GM13976 (cell line): ENCODE measurements at places on chromosomes 4 and X.

DNA sequence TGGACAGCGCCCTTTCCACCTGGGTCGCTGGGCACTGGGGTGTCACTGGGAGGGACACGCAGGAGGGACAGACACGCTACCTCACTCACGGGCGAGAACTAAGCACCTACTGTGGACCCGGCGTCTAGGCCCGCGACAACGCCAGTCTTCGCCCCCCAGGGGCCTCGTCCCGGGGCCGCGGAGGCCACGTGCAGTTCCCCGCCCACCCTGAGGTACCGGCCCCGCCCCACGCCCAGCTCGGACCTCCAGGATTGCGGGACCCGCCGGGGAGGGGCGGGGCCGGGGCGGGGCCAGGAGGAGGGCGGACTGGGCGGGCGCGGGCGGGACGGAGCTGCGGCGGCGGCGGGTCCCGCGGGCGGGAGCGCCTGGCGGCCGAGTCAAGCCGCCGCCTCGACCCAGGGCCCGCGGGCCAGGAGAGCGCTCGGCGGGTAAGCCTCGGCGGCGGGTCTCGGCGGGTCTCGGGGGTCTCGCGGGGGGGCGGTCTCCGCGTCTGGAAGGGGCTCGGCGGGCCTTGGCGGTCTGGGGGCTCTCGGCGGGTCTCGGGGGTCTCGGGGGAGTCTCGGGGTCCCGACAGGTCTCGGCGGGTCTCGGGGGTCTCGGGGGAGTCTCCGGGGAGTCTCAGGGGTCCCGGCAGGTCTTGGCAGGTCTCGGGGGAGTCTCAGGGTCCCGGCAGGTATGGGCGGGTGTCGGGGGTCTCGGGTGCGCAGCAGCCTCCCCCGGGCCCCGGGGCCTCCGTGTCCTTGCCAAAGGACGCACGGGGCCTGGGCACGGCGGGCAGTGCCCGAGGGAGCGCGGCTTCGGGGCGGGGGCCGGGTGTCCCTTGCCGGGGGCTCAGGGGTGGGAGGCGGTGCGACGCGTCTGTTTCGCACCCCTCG, at the start of gene SH3BP2:
SH3BP2 (plus strand) TSS at position 375 of the 875 bp plus-strand sequence. CDS start 27,533 bp downstream, outside the sequence.
- peak; percentile 91 for DNase-seq

DNA sequence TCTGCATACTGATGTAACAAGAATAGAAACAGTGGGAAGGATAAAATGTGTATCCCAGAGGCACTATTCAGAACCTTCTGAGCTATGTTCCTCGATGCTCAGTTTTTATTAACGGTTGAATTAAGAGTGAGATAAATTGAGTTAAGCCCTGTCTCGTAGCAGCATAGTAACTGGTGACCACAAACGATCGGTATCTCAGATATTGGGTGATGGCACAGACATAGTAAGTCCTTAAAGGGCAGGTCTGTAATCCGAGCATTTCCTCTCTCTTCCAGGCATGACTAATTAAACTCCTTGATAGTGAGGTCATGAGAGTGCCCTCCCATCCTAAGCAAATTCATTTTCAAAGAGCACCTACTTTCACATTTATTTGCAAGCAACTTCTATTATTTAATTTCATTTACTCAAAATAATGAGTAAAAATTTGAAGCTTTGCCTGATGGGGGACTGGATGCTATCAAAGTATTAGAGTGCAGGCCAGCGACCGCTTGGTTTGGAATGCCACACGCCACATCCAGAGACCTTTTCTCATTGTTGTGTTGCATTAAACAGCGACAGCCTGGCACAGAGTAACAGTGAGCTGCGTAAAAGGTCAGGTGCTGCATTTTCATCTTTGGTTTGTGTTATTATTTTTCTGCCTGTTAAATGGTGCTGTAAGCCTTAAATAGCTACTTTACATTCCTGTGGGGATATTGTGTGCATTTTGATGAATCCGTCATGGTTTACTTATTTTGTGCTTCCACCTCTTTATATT, 101.9 kb downstream of the PCDH7 start:
- DNase-seq: no peak

DNA sequence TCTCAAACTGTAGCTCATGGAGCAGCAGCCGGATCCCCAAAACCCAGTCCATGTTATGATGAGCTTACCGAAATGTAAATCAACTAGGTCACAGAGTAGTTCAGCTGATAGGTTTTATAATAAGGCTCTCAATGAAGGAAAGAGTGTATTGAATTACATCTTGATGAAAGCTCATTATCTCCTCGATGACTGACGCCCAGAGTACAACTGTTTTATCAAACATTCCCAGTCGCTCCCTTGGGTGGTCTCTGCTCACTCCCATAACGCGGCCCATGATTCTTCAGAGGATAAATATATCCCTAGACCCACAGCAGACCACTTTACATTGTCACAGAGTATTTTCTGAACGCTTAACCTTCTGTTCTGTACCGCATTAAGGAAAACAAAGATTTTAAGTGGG, 452.3 kb upstream of the GALNT7 start:
- DNase-seq: no peak

DNA sequence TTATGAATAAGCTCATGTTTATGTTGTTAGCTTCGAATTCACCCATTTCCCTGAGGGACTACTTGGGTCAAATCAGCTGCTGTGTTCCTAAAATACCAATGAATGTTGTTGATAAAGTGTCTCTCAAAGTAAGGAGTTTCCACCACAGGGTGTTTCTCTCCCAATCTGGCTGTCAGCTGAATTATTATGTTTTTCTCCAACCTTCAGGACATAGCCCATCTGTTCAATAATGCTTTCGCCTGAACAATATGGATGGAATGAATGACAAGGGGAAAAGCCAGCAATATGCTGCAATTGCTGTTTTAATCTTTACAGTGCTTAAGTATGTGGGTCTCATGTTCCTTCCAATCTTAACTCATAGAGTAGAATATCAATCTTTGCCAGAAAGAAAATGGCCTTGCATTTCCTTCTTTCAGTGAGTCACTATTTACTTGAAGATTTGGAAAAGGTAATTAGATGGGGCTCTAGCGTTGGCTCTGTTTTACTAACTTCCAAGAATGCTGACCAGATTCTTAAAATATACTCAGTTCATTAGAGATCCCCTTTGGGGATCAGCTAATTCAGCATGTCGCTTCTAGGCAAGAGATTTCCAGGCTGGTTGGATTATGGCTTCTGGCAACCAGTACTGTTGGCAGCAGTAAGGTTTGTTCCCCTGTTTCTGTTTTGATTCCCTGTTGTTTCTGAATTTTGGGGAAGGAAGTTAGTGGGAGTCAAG, 410.5 kb downstream of the PPP3CA start:
- DNase-seq: no peak

DNA sequence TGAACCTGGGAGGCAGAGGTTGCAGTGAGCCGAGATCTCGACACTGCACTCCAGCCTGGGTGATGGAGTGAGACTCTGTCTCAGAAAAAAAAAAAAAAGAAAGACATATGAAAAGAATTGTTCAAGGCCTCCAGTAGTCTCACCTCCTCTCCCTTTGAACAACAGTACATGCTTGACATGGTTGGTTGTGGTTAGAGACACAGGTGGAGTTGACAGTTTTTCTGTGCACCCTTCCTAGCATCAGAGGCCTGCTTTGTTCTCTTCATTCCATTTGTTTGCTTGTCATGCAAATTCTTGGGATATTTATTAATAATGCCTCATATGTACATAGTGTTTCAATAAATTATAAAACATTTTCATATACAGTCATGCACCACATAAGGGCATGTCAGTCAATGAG, 18.3 kb upstream of the PDCL2 start:
- no peak for DNase-seq

DNA sequence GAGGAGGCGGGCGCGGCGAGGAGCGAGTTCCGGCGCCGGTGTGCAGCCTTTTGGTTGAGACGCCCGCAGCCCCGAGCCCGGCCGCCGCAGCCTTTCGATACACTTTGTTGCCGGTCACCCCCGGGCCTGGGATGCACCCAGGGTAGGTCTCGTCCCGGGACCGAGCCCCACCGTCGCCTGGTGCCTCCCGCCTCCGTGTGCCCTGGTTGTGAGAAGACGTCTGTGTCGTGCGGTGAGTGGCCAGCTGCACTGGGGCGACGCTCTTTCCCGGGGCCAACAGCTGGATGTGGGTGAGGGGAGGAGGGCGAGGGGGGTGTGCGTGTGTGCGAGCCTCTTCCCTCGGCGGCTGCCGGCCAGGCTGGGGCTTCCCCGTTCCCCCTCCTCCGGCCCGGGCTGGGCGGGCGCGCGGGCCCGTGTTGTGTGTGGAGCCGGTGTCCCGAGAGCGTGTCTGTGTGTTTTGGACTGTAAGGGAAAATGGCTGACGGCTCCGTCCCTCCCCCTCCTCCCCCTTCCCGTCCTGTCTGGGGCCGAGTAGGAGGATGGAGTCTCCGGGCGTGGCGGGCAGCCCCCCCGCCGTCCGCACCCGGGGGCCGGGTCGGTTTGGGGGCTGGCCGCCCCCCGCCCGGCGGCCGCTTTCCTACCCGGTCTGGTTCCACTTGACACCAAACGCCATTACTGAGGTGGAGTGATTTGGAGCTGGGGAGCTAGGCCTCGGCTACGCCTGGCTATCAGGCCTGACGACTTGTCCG, 807 bp downstream of the USP9X start:
- DNase-seq: peak; percentile 48

- DNase-seq: no peak
Observed at GRCh38 chr4:145788755-145789154, 108.8 kb downstream of the C4orf51 start.

GRCh38 chr4:182872886-182873285, 44.3 kb downstream of the DCTD start:
- DNase-seq: no peak

DNA sequence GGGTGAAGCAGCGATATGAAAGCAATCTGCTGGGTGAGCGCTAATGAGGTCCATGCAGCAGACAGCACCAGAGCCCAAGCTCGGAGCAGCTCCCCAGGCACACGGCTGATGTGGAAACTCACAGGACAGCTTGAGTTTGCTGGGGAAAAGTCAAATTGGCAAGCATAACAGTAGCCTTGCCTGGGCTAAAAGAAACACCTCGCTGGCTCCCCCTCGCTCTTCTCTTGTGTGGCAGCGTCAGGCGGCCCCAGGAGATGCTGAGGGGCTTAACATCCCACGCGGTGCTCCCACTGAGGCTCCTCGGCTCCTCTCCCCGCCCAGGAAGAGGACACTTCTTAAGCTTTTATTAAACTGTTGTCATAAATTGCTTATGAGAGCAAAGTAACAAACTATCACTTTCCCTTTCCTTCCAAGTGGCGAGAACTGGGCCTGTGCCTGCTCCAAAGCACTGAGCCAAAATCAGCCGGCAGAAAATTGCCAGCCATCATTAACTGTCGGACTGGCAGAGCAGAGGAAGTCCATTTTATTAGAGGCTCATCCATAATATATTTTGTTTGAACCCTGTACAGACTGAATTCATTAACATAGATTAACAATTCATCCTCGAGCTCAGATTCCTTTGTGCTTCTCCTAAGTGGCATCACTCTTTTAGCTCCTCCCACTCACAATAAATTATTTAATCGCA, 111.4 kb downstream of the TSPAN5 start:
- DNase-seq: no peak

DNA sequence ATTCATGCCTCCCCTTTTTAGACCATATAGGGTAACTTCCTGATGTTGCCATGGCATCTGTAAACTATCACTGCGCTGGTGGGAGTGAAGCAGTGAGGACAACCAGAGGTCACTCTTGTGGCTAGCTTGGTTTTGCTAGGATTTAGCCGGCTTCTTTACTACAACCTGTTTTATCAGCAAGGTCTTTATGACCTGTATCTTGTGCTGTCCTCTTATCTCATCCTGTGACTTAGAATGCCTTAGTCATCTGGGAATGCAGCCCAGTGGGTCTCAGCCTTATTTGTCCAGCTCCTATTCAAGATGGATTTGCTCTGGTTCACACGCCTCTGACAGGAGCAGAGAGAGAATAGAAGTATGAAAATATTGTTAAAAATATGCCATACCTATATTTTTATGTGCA, 355.7 kb downstream of the ADGRL3 start:
- DNase-seq: no peak

DNA sequence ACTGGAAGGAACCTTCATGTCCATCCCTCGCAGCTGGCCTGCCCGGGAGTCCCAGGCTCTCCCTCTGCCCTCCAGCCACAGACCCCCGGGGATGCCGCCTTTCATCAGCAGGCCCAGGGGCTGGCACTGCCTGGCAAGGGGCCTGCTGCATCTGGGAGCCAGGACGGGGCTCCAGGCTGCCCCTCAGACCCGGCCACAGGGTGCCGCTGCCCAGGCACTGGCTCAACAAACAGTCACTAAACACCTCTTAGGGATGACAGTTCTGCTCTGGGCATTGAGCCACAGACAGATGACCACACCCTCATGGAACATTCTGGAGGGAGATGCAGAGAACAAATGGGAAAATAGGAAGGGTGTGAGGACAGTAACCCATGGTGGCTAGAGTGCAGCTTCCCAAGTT, 109.3 kb downstream of the HMX1 start:
- no peak for DNase-seq

DNA sequence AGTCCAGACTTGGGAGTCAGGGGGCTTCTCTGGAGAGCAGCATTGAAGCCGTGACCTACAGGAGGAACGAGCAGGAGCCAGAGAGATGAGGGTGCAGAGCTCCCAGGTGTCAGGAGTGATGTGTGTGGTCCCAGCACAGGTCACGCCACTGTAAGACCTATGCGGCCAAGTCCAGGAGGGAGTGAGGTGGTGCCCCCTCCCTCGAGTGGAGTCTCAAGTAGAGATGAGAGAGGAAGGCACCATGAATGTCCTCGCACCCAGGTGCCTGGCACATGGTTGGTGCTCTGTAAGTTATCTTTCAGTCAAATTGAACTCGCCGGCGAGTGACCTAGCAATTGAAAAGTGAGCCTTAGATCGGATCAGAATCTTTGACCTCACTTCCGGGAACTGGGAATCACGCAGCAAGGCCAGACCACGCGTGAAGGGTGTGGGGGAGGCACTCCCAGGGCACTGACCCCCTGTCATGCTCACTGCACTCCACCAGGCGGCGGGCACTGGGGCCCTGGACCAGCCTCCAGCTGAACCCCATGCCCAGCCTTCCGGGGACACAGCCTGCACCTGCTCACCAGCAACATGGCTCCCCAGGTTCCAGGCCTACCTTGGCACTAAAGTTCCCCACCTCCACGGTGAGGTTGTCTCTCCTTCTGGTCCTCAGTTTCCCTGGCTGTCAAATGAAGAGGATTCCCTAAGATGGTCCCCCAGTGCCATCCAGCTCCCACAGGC, 127.4 kb downstream of the HMX1 start:
- DNase-seq: no peak

- peak; percentile 33 for DNase-seq
Observed at GRCh38 chrX:53320543-53321229, 39.3 kb upstream of the IQSEC2 start.

DNA sequence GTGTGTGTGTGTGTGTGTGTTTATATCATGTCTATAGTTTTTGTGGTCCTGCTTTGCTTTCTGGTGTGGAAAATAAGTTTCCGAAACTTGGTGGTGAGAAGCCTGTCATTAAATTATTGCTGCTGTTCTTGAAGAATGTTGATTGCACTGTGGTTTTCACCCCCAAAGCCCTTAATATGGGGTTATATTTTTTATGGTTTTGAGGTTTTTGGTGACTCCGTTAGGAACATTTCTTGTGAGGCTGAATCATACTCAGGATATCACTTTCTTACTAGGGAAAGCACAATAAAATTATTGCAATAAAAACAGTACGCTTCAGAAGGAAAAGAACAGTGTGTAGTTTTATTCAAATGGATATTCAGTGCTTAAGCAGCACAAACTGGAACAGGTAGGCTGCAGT, 539.1 kb upstream of the MAGEB18 start:
- DNase-seq: no peak

- DNase-seq: peak; percentile 67
Observed at GRCh38 chrX:150200820-150201287, 162.3 kb upstream of the MAMLD1 start.
